ENCODE measurements at places on chromosomes 13 and 19.
A peak's percentile ranks its signal among the peaks of the same experiment; 100 is the strongest.

DNA sequence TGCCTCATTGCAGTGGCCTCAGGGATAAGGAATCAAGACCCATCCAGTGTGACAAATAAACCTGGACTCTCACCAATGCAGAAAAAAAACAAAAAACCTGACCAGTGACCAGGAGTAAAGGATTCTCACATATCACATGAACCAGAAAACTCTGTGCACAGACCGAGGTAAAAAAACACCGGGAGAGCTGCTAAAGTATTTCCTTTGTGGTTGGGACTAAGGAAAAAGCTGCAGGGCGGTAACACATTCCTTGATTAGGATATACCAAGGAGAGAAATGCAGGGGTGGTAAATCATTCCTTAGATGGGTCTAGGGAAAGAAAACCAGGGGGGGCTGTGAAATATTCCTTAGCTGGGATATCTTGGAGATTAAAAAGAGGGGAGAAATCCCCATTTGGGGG lies 64.8 kb upstream of the ZNF85 start:
- no peak for DNase-seq

DNA sequence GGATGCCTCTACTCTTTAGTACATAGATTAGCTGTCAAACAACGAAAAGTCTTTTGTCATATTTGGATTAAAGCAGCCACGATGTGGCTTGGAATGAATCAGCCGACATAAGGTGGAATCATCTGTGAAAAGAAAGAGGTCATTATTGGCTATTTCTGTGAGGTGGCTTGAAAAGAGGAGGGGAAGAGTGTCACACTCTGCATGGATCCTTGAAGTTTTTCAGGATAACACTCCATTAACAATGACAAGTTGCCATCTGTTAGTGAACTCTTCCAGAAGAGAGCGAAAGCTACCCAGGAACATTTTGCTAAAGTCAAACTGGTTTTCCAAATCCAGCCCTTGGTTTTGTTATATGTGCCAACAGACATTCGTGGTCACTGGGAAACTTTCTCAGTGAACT lies 1604.8 kb downstream of the OLFM4 start:
- DNase-seq = no peak

DNA sequence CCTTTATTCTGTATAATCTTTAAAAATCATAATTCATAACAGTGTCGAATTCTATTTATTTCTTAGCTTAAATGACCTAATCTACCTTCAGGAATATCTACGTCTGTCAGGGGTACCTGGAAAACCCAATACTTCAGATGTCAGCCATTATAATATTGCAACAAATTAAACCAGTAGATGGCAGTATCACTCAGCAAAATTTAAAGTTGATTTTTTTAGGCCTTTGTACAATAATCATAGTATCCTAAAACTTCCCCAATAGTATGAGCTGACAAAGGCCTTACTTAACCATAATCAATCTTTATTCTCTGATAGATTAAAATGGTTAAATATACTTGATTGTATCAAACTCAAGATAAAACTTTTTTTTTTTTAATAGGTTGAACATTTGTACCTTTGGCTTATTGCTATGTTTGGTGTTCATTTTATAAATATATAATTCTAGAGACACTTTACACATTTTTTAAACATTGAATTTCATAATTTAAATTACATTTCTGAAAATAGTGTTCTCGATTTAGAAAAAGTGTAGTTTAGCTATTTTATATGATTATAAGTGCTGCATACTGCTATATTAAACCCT lies 830.2 kb upstream of the SPRY2 start:
- peak; percentile 46 for DNase-seq

GRCh38 chr19:17183271-17183761 lies 31.8 kb upstream of the USE1 start:
- DNase-seq = no peak

GRCh38 chr13:50290186-50290585 lies 274.9 kb downstream of the KCNRG start:
- DNase-seq = no peak

GRCh38 chr19:40149501-40149900 lies 41.7 kb upstream of the MAP3K10 start:
- DNase-seq = no peak

GRCh38 chr13:29702912-29703351 lies 107.4 kb upstream of the SLC7A1 start:
- DNase-seq = no peak

- no peak for DNase-seq
Measured at GRCh38 chr19:49196527-49197240, 39.1 kb downstream of the TRPM4 start.

- no peak for DNase-seq
Measured at GRCh38 chr19:20471431-20471830, 94.2 kb downstream of the ZNF737 start.

GRCh38 chr19:45473682-45474605 lies 6.1 kb downstream of the FOSB start:
- DNase-seq = no peak
